ENCODE measurements at places on chromosomes 6 and 20.

DNA sequence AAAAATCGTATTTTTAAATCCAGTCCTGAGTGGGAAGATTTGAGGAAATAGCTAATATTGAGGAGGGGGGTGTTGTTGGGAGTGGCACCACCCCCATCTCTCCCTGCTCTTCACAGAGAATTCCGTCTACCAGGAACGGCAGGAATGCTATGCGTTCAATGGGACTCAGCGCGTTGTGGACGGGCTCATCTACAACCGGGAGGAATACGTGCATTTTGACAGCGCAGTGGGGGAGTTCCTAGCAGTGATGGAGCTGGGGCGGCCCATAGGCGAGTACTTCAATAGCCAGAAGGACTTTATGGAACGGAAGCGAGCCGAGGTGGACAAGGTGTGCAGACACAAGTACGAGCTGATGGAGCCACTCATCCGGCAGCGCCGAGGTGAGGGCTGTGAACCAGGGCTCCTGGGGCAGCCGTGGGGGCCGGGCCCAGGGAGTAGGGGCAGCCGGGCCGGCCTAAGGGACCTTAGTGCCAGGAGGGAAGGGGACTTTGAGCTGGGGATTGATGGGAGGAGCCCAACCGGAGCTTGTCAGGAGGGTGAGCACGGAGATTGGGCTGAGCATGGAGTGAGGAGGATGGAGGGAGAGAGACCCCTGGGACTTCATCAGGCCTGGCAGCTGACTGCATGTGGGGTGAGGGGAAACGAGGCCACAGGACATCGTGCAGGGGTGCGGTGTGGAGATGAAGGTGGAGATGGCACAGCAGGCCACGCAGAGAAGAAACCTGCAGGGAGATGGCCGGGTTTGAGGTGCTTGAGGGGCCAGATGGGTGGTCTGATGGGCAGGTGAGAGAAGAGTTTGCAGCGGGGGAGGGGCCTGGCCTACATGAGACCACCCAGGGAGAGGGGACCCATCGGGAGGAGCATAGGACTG is 41.3 kb downstream of the HLA-DPB1 start:
- peak; percentile 34 for DNase-seq

DNA sequence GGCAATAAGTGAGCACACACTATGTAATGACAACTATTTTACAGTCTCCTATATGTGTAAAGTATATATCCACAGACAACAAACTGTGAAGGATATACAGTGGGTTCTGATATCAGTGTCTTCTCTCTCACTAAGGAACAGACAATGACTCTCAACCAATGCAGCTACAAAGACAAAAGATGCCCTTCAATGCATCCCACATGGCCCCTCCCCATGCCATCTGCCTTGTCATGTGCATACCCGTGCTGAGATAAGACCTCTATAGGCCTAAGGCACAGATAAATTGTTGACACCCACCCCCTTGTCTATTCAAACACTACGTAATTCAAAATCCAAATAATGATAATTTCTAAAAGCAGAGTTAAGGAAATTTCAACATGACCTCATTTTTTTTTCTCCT is 1123.5 kb upstream of the MAP3K7 start:
- DNase-seq, result no peak

GRCh38 chr6:170439366-170440361 is 113.4 kb downstream of the PSMB1 start:
- no peak for DNase-seq

- no peak for DNase-seq
These were observed 19.6 kb downstream of the DYNLT1 start for GRCh38 chr6:158624684-158625682.

GRCh38 chr20:46377518-46377917 is 28.9 kb downstream of the ELMO2 start:
- DNase-seq, result no peak

GRCh38 chr6:74041420-74041819 is 345.4 kb downstream of the CD109 start:
- no peak for DNase-seq

DNA sequence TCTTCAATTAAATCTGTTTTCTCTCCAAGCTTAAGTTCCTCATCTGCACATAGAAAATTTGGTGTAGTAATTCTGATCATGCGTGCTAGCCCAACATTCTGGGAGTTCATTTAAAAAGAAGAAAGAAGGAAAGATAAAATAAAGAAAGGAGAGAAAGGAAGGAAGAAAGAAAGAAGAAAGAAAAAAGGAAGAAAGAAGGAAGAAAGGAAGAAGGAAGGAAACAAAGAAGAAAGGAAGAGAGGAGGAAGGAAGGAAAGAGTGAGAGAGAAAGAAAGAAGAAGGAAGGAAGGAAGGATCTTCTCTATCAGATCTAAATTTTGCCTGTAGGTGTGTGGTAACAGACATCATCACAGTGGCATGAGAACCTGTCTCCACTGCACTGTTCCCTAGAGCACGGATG is 16.2 kb downstream of the SLPI start:
- no peak for DNase-seq

GRCh38 chr20:46375771-46376170 is 30.6 kb downstream of the ELMO2 start:
- DNase-seq, result peak; percentile 47

GRCh38 chr6:111173946-111174345 is 86.6 kb downstream of the SLC16A10 start:
- no peak for DNase-seq

- no peak for DNase-seq
These were observed 54.2 kb downstream of the BCAS4 start for GRCh38 chr20:50848846-50849673.

DNA sequence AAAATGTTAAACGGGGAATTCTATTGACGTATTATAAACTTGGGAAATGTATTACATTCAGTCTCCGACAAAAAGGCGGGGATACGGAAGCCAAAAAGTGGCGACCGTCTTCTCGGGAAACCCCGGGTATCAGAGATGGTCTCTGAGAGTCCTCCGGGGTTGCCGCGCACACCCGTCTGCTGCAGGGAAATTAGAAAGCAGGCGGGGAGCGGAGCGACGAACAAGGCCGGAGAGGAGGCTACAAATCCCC is 1.5 kb downstream of the SALL4 start:
- DNase-seq, result peak; percentile 56

GRCh38 chr20:481167-481566 is 18.8 kb upstream of the TBC1D20 start:
- DNase-seq, result no peak

DNA sequence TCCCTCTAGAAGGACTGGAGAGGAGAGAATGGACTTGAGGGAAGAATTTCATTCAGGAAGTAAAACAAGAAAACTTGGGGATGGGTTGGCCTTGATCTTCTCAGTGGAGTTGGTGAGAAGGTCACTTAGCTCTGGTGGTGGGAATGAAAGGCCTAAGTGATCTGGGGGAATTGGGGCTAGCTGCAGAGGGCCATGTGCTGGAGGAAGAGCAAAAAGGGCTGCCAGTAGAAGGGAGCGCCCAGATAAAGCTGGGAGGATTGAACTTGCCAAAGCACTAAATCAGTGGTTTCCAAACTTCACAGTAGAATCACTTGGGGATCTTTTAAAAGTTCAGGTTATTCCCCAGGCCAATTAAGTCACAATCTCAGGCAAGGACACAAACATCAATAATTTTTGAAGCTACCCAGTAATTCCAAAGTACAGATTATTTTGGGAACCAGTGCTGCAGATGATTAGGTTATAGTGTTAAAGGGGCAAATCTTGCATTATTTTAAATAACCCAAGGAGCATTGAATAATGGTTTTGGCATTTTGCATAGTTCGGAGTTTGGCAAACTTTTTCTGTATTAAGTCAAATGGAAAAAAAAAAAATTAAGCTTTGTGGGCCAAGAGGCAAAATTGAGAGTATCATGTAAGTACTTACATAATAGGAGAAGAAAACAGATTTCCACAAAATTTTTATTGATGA is 36.5 kb upstream of the RFPL4B start:
- DNase-seq, result no peak

GRCh38 chr6:143952060-143952778 is 55.8 kb downstream of the PLAGL1 start:
- no peak for DNase-seq

DNA sequence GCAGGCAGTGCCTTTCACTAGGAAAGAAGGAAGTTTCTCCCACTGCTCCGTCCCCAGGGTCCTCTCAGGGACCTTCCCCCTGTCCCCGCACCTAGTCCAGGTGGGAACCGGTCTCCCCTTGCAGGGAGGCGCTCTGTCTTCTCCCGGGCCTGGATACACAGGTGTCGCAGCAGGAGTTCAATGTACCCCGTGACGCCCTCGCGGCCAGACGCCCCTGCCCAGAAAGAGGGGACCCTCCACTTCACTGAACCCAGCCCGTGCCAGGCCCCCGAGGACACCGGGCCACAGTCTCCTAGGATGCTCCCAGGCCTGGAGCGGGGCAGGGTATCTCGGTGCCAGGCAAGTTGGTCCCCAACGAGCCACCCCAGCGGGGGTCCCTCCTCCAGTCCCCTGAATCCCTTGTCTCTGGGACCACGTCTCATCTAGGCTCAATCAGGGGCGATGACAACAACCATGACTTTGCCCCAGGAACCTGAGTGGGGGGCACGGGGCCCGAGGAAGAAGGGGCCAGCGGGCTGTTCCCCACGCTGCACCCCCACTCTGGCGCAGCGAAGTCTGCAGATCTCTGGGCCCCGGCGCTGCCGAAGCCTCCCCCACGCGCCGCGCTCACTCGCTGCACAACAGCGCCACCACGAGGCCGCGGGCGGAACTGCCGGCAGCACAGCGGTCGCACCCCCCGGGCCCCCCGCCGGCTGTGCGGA is 103.0 kb downstream of the EDN3 start:
- peak; percentile 63 for DNase-seq

DNA sequence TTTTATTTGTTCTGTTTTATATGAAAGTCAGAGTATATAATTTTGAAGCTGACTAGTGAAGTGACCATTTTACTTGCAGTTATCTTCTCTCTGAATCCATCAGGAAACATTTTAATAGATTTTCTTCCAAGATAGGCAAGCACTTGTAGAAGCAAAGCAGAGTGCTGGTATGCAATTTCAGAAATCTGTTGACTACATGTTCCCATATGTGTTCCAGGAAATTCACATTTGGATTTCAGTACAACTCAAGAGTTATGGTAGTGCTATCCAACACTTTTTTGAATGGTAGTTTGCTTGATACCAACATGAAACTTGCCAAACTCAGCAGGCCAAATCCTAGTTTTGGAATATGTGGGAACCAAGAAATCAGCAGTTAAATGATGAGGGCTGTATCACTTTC is 94.0 kb downstream of the CENPW start:
- DNase-seq, result no peak

GRCh38 chr6:35363293-35363750 is 21.0 kb downstream of the PPARD start:
- DNase-seq, result peak; percentile 74

- peak; percentile 25 for DNase-seq
These were observed 248.7 kb upstream of the JAG1 start for GRCh38 chr20:10922506-10922905.

DNA sequence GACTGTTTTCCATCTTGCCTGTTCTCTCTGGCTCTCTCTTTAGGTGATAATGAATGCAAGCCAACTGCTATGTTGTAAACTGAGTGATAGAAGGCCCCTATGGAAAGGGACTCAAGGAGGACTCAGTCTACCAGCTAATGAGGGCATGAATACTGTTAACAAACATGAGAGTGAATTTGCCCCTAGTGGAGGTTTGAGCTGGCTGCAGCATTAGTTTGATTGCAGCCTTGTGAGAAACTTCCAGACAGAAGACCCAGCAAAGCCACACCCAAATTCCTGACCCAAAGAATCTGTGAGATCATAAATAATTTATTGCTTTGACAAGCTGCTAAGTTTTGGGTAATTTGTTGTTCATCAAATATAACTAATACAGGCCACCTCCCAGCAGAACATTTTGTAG is 50.0 kb upstream of the PLCB1 start:
- peak; percentile 33 for DNase-seq

- DNase-seq, result no peak
These were observed 42.9 kb downstream of the GPX5 start for GRCh38 chr6:28568515-28569108.

- DNase-seq, result no peak
These were observed 227.0 kb downstream of the PHF3 start for GRCh38 chr6:63862486-63863198.

- DNase-seq, result no peak
These were observed 68.9 kb downstream of the GINS1 start for GRCh38 chr20:25476106-25477013.

DNA sequence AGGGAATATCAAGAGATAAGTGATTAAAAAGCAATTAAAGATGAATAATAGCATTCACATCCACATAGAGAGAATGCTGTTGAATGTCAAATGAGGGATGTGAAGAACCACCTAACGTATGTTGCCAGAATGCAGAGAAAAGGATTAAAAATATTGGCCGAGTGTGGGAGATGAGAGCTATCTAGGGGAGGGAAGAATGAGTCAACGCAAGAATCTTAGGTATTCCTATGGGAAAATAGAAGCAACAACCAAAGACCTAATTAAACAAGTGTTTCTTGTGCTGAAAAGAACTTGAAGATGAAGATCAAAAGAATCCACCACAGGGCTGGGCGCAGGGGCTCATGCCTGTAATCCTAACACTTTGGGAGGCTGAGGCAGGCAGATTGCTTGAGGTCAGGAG is 12.2 kb upstream of the RSPH3 start:
- no peak for DNase-seq

GRCh38 chr6:26250698-26251044 is 114.3 kb upstream of the BTN3A2 start:
- DNase-seq, result peak; percentile 84

GRCh38 chr6:148997865-148998264 is 251.0 kb downstream of the UST start:
- DNase-seq, result peak; percentile 81

DNA sequence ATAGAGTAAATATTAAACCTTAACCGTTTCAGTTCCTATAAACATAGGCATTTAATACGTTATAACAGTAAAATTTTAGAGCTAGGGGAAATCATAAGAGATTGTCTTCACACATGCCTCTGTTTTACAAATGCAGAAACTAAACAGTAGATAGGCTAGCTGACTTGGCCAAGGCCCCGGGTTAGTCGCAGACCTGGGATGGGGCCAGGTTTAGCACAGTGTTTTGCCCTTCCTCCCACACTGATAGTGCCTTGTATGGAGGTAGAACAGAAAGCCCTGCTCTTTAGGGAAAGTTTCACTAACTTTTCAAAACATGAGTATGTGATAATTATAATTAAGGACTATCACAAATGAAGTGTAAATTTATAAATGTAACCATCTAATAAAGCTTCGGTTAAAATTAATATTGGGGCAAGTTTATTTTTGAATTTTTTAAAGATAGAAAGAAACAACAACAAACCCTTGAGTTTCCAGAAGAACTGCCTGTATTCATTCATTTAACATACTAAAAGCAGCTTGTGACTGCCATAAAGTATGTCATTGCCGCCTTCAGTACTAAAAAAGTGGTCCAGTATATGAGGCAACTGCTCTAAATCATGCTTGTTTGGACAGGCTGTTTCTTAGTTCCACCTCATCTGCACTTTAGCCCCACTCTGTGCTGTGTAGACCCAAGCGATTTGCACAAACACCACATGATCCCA is 62.5 kb upstream of the LOC128125822 start:
- DNase-seq, result no peak

GRCh38 chr6:3026791-3027626 is 27.3 kb downstream of the NQO2 start:
- DNase-seq, result no peak

GRCh38 chr6:150325066-150325772 is 43.6 kb upstream of the IYD start:
- no peak for DNase-seq

Measured in adipocyte (in vitro differentiated cells).